Renal cortex interstitium (tissue), 15 donors: ENCODE measurements at places on chromosomes 12 and 14. TPM values are rescaled to one million over a fixed set of nuclear protein-coding genes. Genes with fewer than 3 reads are reported as not detected.

The TUNAR gene
- 0.32 TPM for polyA plus RNA-seq

The FUT8 gene
- 16.4 TPM for polyA plus RNA-seq

DNA sequence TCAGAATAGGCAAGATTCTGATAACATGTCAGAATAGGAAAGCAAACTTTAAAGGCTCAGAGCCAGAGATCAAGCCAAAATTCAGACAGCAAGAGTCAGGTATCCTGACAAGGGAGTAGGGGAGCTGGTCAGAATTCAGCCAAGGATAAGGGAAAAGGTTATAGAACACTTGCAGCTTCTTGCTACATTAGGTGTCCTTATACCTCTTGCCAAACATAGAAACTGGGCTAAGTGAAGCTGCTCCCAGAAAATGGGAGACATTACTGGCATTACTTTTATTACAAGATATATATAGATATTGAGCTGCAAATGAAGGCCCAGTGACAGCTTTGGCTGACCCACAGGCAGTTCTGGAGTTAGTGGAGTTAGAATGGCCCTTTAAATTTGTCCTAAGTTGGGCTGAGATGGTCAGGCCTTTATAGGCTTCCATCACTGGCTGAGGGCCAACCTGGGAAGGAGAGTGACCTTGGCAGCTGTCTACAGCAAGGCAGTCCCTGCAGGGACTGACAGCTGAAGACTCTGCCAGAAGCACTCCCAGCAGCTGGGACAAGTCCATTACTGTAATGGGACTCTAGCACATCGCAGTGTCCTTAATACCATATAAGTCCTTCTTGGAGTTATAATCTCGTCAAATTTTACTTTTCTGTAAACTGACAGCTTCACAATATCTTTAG is 83.0 kb downstream of the LRRC9 start:
- DNase-seq = no peak

GRCh38 chr12:92139634-92140150 is 6.0 kb downstream of the BTG1 start:
- DNase-seq = no peak

GRCh38 chr12:83932011-83932410 is 980.6 kb downstream of the SLC6A15 start:
- DNase-seq = no peak

DNA sequence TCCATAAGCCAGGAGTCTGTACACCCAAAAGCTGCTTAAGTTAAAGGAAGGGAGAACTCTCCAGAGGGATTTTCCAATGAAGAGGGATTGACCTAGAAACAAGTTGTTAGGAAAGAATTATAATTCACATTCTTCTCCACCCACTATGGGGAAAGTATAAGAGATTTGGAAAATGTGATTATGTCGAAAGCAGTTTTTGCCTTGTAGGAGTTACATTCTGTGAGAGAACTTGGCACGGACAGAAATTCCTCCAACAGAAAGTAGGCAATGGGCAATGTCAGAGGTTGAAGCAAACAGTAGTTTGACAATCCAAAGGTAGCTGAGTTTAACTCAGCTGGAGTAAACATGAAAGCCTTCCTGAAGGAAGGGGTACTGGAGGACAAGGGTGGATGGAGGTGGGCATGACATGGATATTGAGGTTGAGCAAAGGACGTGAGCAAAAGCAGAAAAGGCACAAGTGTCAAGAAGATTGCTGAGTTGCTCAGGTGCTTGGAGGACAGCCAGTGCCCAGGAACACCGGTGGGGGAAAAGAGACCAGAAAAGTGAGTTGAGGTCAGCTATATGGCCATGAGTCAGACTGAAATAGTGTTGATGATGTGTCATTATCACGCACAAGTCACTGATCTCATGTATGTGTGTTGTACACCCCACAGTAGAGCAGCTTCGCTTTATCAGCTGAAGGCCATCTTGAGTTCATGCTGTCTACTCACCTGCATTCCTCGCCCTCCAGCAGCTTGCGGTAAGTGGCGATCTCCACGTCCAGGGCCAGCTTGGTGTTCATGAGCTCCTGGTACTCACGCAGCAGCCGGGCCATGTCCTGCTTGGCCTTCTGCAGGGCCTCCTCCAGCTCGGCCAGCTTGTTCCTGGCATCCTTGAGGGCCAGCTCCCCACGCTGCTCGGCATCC is 4.0 kb downstream of the KRT5 start:
- no peak for DNase-seq
